Hepatic stellate cell (primary cell): ENCODE measurements at places on chromosomes 7 and 10.

GRCh38 chr7:64685741-64686140 lies 19.8 kb downstream of the ZNF107 start:
- DNase-seq: no peak

- peak; percentile 64 for DNase-seq
Observed at GRCh38 chr7:4665661-4666060, 16.4 kb upstream of the FOXK1 start.

- DNase-seq: no peak
Observed at GRCh38 chr10:60465801-60466200, 76.1 kb upstream of the ANK3 start.

- DNase-seq: no peak
Observed at GRCh38 chr7:88165697-88166096, 54.1 kb downstream of the SRI start.

DNA sequence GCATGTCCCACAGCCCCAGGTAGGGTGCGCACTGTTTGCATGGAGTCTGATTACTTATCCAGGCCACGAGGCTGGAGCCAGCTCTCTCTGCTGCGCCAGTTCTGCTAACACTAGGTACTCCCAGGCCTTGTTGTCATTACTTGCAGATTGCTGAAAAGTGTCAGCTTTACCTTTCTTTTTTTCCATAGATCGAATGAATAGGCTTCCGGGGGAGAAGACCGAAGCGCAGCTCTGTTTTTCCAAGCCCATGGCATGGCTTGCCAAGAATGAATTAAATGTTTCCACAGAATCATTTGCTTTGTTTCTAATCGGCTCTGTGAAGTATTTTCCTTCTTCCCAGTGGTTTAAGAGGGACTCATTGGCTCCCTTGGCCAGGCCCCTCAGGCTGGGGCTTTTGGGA lies 285.8 kb downstream of the BMPER start:
- DNase-seq: no peak

- no peak for DNase-seq
Observed at GRCh38 chr10:97851341-97852001, 1.8 kb downstream of the GOLGA7B start.

- DNase-seq: no peak
Observed at GRCh38 chr7:116557901-116558300, 33.1 kb downstream of the CAV1 start.

- no peak for DNase-seq
Observed at GRCh38 chr10:110337906-110338305, 33.2 kb upstream of the SMNDC1 start.
